ENCODE measurements at places on chromosomes 13 and 19.

DNA sequence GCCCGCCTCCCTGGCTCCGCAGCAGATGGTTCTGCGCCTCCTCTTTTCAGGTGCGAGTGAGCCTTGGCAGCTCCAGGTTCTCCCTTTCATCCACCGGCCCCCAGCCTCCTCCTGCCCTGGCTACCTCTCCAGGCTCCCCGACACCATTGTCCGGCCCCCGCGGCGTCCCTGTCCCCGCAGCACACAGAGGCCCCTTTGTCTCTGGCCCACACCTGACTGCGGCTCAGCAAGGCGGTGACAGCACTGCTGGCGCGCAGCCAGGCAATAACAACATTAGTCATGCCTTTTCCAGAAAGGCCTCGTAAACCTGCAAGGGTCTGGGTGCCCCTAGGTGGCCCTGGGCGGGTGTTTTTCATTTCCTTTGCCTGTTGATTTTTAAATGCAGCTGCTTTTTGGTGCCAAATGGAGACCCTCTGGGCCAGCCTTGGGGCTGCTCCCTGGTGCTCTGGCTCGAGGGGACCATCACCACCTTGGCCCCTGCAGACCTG, 73.2 kb upstream of the MEDAG start:
- peak; percentile 11 for DNase-seq

DNA sequence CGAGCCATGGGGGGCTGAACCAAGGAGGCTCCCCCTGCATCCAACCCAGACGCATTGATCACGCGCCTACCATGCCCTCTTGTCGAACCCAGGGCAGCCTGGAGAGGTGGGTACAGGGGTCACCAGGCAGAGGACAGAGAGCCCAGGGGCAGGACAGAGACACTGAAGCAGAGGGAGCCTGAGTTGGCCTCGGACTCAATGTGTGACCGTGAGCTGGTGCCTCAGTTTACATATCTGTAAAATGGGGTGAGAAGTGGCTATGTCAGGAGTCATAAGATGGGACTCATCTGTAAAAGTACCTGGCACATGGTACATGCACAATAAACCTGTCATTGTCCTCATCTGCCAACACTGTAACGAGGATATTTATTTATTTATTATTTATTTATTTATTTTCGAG, 24.1 kb upstream of the NFIC start:
- DNase-seq: no peak

- no peak for DNase-seq
Measured at GRCh38 chr19:34274284-34274826, 20.0 kb downstream of the GARRE1 start.

- DNase-seq: no peak
Measured at GRCh38 chr13:47237571-47237970, 340.7 kb upstream of the HTR2A start.

DNA sequence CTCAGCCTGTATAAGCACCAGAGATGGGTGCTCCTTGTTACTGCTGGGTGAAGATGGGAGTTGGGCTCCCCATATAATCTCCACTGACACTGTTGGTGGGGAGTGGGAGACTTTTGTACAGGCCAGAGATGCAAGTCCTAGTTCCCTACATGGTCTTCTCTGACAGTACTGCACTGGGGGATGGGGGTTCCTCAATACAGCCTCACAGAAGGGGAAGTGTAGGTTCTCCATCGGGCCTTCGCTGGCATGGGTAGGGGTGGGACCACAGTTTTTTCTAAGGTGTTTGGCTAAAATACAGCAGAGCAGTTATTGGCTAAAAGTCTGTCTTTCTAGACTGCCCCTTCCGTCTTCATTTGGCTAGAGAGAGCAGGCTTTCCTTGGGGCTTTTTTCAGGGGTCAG, 167.2 kb upstream of the SERP2 start:
- no peak for DNase-seq

Data from stimulated activated CD8-positive, alpha-beta memory T cell treated with anti-CD3 and anti-CD28 coated beads, Interleukin-7, amount 100 ng/mL, for 4 hours (primary cell).